Activated T-helper 1 cell treated with Interleukin-2 at 50 U/mL for 16 hours (primary cell): ENCODE measurements at places on chromosomes 4 and X.

- no peak for DNase-seq
Measured at GRCh38 chrX:56233682-56234081, 1.5 kb downstream of the KLF8 start.

- no peak for DNase-seq
Measured at GRCh38 chrX:20527558-20528011, 260.9 kb upstream of the RPS6KA3 start.

GRCh38 chr4:54902271-54902670 is 223.1 kb downstream of the KDR start:
- DNase-seq, result no peak

GRCh38 chr4:87103691-87104187 is 116.7 kb downstream of the KLHL8 start:
- no peak for DNase-seq

- no peak for DNase-seq
Measured at GRCh38 chr4:123159479-123159878, 237.1 kb upstream of the NUDT6 start.
